ENCODE measurements at places on chromosomes 11 and 22. TPM values are rescaled to one million over a fixed set of nuclear protein-coding genes. Genes with fewer than 3 reads are reported as not detected.

Gene PIWIL4
- 0.62 TPM for total RNA-seq

Gene HEPHL1
- 0.13 TPM for total RNA-seq

Gene MMP27
- total RNA-seq: not detected

DNA sequence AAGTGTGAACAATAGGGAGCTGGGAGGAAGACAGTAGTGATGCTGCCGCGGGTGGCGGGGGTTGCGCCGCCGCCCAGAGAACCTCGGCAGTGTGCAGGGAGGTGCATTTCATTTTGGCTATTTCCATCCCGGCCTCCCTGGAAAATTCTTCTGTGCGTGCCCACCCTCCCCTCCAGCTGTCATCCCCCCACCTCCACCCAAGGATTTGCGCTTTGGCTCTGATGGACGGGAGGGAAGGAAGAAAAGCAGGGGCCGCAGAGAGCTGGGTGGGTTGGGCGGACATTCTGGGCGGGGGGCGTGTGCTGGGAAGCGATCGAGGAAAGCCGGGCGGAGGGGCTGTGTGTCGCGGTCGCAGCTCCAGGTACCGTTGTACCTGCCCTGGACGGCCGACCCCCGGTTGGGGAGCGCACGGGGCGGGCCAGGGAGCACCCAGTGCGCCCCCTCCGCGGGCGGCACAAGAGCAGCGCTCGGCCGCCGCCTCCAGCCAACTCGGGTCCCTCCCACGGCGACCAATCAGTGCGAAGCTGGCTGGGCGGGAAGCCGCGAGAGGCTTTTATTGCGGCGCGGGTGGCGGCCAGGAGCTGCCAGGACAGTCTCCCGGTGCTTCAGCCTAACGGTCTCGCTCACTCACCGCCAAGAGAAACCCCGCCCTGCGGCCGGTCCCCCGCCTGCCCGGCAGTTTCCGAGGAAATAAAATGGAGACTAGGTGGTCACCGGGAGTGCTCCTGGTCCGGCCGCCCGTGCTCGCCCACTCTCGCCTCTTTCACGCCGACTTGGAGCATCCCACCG is 1.6 kb downstream of the NCAM1 start:
- DNase-seq: peak; percentile 52

- DNase-seq: no peak
These were observed 315.5 kb downstream of the NTM start for GRCh38 chr11:131685906-131686305.

DNA sequence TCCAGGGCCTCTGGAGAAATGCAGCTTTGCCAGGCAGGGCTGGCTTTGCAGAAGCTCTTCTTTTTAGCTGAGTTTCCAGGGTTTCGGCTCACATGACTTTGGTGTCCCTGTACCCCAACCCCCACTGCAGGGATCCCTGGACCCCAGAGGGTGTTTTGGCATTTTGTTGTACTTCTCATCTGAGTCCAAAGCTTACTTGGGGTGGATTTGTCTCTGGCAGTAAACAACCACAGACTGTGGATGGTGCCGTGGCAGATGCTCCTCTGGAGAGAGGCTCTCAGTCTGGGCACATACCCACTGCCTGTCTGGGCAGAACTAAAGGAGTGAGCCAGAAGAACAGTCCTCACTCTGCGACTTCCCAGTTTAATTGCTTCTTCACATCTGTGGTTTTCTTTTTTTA is 49.6 kb downstream of the COMMD9 start:
- DNase-seq: no peak

DNA sequence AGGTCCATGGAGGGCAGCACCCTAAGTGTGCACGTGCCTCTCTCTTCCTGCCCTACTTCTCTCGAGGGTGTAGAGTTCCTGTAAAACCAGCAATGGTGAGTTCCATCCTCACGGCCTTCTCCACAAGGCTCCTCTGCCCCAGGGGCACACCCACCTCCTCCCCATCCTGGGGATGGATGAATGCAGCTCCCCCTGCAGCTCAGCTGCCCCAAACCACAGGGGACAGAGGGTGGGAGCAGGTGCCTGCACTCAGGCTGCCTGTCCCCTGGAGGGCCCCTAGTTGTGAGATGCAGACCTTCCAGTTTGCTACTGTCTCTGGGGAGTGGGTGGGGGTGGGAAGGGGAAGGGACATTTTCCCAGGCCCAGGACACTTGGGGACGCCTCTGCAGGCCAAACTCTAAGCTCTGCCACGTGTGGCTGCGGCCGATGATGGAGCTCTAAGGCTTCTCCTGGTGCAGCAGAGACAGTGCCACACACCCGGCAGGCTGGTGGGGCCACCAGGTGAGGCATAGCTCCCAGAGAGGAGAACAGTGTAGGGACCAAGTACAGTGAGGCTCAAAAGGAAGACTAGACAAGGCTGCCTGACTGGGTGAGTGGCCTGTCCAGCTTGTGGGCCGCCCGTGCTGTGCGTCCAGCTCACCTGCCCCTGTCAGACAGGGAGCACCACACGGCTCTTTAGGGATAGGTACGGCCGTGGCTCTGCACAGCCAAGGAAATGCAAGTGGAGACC is 540.9 kb downstream of the TBC1D22A start:
- DNase-seq: no peak

GRCh38 chr11:17747131-17747955 is 12.8 kb downstream of the KCNC1 start:
- no peak for DNase-seq

DNA sequence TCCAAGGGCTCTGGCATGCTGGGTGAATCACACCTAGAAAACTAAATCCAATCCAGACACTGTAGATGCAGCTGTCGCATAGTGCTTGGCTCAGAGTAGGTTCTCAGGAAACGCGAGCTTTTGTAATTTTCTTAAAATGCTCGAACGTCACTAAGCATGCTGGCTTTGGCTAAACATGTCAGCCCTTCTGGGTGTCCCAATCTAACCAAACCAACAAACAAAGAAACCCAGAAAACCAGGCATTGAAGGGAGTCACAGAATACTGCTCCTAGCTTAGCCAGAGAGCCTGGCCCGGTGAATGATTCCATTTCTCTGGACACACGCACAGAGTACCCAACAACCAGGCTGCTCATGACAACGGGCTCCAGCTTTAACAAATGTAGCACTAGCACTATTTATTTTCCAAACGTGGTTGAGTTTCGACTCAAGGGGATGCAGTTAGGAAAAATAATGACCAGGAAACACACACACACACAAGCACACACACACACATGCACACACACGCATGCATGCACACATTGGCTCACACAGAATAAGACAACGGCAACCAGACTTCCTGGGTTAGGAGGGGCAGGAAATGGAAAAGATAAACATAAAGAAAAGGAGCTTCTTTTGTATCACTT is 492.6 kb downstream of the MIAT start:
- no peak for DNase-seq
